ENCODE measurements at places on chromosomes 1 and 21.

- no peak for DNase-seq
These were observed 55.2 kb downstream of the S100B start for GRCh38 chr21:46549650-46550049.

DNA sequence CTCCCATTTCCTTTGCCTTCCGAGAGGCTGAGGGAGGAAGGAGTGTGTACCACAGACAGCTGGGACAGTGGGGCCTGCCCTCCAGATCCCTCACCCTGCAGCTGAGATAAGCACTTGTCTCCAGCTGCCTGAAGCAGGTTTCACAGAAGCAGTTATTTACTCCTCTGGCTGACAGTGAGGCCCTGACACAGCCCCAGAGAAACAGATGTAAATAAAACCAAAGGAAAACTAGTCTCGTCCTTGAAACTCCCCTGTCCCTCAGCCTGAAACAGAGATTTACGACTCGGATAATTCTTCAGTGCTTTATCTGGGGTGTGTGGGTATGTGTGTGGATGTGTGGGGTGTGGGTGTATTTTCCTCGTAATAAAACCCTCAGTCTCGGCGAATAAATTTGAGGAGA lies 181.1 kb downstream of the IGSF21 start:
- no peak for DNase-seq

DNA sequence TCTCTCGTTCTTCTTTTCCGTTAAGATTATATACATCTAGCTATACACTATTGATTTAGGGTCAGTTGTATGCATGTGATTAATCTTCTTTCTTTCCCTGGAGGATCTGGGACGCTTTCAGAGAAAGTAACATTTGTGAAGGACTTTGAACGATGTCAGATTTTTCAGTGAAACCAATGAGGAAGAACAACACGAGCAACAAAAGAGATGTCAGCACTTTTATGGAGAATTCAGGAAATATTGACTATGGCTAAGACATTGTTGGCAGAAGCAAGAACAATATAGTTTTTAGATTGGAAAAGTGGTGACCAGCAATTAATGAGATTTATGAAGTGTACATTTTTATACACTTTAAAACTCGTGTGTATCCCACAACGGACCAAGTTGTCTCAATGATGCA lies 355.5 kb downstream of the TGFB2 start:
- no peak for DNase-seq

DNA sequence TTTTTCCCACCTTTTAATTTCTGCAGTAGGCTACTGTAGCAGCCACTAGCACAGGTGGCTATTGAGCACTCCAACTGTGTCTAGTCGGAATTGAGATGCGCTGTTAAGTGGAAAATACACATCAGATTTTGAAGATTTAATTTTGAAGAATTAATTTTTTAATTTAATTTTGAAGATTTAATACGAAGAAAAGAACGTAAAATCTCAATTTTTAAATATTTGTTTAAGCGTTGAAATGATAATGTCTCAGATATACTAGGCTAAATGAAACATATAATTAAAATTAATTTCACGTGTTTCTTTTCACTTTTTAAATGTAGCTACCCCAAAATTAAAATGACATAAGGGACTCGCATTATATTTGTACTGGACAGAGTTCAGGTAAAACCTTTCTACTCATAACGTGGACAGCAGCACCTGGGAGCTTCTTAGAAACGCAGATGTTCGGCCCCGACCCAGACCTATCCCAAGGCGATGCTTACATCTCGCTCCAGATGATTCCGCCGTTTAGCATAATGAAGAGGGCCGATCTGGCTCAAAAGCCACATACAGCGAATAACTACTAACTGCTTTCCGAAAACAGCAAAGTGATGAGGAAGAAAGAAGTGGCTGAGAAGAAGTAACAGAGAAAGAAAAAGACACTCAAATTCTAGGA lies 717 bp downstream of the CRYZL1 start:
- DNase-seq = peak; percentile 53

DNA sequence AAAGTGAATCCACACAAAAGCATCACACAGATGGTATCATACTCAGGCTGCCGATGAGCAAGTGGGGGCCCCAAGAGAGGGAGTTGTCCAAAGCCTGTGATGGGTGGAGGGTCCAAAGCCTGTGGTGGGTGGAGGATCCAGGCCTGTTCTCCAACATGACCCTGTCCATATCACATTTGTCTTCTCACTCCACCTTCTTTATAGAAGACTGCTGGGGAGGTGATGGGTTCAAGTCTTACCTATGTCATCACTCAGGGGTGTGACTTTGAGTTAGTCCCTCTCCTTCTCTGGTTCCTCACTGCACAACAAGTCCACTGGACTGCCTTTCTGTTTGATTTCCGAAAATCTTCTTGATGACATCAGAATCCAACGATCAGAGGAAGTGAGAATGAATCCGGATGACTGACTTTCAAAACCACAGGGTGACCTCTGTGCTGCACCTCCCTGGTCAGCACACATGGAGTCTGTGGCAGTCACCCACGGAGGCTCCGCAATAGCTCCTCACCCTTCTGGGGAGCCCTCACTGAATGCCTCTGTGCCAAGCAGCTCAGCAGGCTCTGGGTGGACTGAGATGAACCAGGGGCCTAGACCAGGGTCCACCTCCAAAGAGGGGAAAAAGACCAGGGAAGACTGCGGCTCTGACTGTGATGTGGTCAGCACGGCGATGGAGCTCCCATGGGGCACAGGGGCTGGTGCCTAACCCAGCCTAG lies 166.8 kb downstream of the HIVEP3 start:
- DNase-seq = peak; percentile 47

GRCh38 chr1:232568331-232568852 lies 61.5 kb downstream of the SIPA1L2 start:
- DNase-seq = no peak

DNA sequence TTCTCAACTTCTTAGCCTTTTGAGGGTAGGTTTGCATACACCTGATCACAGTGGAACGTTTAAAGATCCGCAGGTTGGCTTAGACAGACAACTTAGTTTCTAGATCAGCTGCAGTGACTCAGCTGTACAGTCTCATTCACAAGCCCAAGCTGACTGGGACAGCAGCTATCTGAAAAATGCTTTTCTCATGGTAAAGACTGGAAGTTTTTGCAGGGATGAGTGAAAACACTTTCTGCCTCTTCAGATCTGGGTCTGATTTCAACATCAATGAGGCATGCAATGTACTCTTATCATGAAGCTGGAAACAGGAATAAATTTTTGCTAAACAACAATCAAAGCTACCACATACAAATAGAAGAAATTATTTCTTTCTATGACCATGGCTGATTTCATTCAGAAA lies 61.1 kb upstream of the PTBP2 start:
- DNase-seq = peak; percentile 57

DNA sequence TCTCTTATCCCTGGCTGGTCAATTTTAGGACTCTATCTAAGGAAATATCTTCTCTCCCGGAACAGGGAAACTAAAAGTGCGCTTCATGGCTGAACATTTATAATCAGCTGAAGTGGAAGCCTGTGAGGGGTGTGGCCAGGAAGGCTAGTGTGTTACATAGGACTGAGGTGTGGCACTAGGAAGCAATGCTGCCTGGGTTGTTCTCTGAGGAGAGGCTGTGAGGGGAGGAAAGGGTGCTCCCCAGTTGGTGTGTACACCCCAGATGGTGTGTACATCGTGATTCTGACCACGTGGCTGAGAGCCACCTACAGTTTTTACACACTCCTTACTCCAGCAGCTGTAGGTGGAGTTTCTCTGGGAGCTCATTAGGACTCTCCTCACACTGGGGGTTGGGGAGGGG lies 16.3 kb downstream of the NTPCR start:
- DNase-seq = no peak

DNA sequence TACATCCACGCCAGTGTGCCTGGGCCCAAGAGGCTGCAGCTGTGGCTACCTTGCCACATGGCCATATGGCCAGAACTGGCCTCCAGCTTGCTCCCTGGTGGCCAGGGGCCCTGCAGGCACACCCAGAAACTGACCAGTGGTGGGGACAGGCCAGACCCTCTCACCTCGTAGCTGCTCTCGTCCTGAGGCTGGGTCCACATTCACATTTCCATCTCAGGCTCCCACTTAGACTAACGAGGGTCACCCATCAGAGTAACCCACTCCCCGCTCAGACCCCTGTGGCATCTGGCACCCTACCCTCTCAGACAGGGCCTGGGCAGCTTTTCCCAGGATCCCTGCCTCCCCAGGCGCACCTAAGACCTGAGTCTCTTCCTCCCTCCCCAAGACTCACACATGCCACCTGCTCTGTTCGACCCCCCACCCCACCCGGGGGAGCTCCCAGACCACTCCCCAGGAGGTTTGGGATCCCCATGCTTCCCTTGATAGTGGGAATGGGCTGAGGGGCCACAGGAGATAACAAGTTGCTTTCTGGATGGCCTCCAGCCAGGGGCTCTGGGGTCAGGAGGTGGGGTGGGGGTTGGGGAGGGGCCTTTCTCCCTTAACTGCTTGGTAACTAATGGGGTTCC lies 21.3 kb upstream of the RNU1-4 start:
- no peak for DNase-seq

GRCh38 chr1:244760471-244760870 lies 75.0 kb upstream of the COX20 start:
- no peak for DNase-seq

- DNase-seq = no peak
These were observed 81.1 kb upstream of the SLFNL1 start for GRCh38 chr1:41102653-41103052.

GRCh38 chr1:91124989-91125417 lies 103.2 kb upstream of the ZNF644 start:
- DNase-seq = peak; percentile 53

DNA sequence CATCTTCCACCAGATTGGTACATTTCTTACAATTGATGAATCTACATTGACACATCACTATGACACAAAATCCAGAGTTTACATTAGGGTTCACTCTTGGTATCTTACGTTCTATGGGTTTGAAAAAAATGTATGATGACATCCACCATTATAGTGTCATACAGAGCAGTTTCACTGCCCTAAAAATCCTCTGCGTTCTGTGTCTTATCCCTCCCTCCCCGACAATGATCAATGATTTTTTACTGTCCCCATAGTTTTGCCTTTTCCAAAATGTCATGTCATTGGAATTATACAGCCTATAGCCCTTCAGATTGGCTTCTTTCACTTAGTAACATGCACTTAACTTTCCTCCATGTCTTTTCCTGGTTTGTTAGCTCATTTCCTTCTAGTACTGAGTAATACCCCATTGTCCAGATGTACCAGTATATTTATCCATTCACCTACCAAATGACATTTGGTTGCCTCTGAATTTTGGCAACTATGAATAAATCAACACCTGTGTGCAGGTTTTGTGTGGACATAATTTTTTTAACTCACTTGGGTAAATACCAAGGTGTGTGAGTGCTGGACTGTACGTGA lies 80.9 kb upstream of the CDC42BPA start:
- no peak for DNase-seq

DNA sequence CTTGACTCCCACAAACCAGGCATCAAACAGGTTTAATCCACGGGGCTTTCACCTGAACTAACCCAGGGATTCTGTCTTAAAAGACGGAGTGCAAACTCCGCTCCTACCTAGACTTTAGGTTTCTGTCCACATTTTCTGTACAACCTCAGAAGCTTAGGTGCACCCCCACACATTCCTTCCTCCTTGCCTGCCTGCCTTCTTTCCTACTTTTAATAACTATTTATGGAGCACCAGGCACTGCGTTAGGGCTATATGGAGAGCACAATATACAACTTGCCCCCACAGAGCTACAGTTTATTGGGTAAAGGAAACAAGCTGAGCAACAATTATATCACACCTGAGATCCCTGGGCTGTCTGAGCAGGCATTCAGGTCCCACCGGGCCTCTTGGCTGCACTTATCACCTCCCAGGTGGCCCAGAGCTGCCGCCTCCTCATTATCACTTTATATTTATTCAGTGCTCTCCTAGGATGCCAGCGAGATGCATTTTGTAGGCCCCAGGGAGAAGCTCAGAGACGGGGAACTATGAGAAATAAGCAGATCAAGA lies 64.1 kb downstream of the DNTTIP2 start:
- no peak for DNase-seq

- DNase-seq = no peak
These were observed 6.6 kb upstream of the CD46 start for GRCh38 chr1:207745285-207745684.

GRCh38 chr1:243287652-243288051 lies 31.8 kb downstream of the SDCCAG8 start:
- DNase-seq = peak; percentile 88

DNA sequence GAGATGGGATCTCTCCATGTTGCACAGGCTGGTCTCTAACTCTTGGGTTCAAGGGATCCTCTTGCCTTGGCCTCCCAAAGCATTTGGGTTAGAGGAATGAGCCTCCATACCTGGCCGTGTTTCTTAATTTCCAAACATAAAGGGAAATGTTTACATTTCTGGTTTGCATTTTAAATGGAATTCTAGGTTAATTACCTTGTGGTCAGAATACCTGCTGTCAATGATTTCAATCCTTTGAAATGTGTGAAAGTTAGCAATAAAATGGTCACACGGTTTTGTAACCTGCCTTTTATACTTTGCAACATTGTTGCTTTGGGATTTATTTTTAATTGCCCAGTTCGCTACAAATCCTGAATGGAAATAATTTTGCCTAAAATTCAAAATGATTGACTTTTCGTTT lies 26.3 kb downstream of the AGMAT start:
- no peak for DNase-seq

- DNase-seq = no peak
These were observed 28.7 kb upstream of the PWP2 start for GRCh38 chr21:44078411-44078981.

- no peak for DNase-seq
These were observed 283.8 kb upstream of the DAB1 start for GRCh38 chr1:57707631-57708030.

DNA sequence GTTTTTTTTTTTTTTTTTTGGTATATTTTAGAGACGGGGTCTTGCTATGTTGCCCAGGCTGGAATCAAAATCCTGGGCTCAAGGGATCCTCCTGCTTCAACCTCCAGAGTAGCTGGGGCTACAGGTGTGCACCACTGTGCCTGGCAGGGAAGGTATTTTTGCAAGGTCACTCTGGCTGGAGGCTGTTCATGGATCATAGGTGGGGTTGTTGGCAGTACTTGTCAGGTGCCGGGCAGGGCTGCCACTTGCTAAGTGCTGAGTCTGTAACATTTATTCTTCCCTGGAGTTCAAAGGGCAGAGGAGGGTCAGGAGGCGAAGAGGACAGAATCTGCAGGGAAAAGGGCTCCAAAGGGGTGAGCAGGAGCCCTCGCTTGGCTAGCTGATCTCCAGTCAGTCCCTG lies 24.1 kb downstream of the A3GALT2 start:
- DNase-seq = no peak

DNA sequence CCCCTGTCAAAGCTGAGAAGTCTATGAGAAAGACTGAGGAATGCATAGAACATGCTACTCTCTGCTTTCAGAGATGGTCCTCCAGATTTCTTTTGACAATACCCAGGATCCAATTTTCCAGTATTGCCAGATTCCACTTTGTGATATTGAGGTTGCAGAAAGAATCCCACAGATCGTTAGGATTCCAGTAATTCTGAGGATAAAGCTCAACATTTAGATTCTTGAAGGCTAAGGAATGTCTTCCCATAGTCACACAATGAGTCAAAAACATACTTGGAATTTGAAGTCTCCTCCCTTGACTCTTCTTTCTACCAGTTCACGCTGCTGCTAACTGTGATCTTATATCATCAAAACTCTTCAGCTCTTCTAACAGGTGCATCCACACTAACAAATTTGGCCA lies 57.1 kb downstream of the TNFSF18 start:
- DNase-seq = peak; percentile 44

All from mesenchymal stem cell (in vitro differentiated cells and primary cell).